SK-N-SH (cell line): ENCODE measurements at places on chromosomes 7 and 10.

DNA sequence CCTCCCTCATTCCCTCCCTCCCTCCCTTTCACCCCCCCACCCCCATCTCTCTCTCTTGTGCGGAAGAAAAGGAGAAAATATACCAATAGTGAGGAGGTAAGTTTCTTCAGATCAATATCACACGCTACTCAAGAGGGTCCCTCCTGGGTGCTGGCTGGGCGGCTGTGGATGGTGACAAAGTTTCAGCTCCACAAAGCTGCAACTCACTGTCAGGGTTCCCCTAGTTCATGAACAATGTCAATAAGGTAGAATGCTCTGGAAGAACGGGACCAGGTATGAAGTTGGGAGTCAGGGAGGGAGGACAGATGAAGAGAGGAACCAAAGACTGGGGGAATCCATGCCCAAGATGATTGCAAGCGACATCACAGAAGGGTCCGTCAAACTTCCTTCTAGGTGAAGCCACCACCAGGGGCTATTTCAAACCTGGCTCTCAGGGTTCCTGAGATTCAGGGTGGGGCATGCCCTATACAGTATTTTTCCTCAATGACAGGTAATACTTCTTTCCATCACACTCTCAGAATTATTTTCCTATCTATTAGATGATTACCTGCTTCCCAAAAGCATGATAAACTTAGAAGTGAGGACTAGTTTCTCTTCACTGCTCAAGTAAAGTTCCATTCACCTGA lies 1.4 kb upstream of the PDE1C start:
- DNase-seq: no peak
- no peaks in the 10 kb centered on the region for H3K36me3 ChIP-seq
- peak overlapping the region; percentile 16; the same call in 1 of the 2 replicates for H3K4me3 ChIP-seq
- H3K27ac ChIP-seq: no peak overlapping the region

DNA sequence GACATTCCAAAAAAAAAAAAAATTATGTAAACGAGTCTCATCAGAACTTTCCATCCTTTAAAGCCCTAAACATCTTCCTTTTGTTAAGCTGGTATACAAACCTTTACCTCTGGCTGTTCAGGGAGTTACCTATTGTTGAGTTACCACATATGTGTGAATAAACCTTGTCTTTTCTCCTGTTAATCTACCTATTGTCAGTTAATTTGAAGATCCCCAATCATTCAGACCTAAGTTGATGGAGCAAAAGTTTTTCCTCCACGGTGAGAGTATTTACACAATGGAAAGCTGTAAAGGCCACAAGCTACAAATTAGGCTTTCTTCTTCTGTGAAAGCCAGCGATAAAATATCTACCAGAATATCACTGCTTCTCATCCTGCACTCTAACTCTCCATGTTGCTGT lies 80.3 kb downstream of the SKAP2 start:
- no peak overlapping the region for H3K4me3 ChIP-seq
- H3K27me3 ChIP-seq: no peaks in the 10 kb centered on the region
- H3K36me3 ChIP-seq: no peaks in the 10 kb centered on the region
- no peak overlapping the region for H3K27ac ChIP-seq
- no peak for DNase-seq
- H3K4me1 ChIP-seq: no peaks in the 10 kb centered on the region

- no peak overlapping the region for H3K4me3 ChIP-seq
- H3K4me1 ChIP-seq: peaks cover 3% of the 10 kb centered on the region; the same call in 1 of the 2 replicates
- DNase-seq: no peak
- H3K36me3 ChIP-seq: no peaks in the 10 kb centered on the region
Measured at GRCh38 chr10:74643596-74643975, 182.8 kb upstream of the KAT6B start.

- H3K4me3 ChIP-seq: no peak overlapping the region
- H3K27me3 ChIP-seq: no peaks in the 10 kb centered on the region
- no peaks in the 10 kb centered on the region for H3K4me1 ChIP-seq
- no peaks in the 10 kb centered on the region for H3K36me3 ChIP-seq
- H3K27ac ChIP-seq: no peak overlapping the region
Measured at GRCh38 chr7:71096351-71096750, 35.6 kb upstream of the GALNT17 start.

DNA sequence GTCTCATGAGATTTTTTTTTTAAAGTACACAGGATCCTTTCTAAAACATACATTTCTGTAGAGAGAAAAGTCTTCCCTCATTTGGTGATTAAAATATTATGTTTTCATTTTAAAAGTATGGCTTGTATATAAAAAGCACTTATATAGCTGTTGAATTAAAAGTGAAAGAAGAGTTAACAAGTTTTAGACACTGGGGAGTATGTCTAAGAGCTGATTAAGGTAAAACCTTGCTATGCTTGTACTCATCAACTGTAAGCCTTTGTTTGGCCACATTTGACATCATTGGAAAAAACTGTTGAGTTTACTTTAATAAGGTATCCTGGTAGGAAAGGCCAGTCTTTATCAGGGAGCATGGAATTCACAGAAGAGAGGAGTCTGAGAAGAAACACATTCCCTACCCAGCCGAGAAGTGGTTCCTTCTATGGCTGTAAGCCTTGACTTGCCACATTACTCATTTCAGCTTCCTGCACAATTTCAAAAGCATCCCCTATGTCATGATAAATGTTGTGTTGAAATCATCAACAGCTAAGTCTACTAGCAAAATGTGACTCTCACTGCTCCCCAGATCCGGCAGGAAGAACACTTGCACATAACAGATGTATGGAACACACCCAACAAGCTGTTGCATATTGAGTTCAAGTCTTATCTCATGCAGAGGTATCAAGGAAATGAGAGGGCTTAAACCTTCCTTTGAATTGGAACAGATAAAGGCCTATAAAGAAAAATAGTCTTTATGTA lies 171.8 kb upstream of the CDK1 start:
- DNase-seq: no peak
- H3K27me3 ChIP-seq: no peaks in the 10 kb centered on the region
- H3K27ac ChIP-seq: no peak overlapping the region
- H3K4me3 ChIP-seq: no peak overlapping the region

DNA sequence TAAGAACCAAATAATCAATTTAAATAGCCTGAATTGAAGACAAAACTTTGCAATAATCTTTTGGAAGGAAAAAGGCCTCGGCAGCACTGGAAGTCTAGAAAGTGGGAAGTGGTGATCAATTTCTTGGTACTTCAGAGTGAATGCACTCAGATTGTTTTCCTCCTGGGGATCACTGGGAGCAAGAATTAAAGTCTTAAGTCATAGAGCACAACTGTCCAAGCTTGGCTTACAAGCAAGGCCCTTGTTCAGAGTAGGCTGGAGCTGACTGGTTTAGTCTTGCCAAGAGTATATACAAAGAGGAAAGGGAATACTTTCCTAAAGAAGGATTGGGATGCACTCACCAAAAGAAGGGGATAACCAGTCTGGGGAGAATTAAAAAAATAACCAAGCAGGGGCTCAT lies 637.1 kb downstream of the CCSER2 start:
- no peak for DNase-seq
- H3K27ac ChIP-seq: no peak overlapping the region
- H3K36me3 ChIP-seq: no peaks in the 10 kb centered on the region
- H3K4me1 ChIP-seq: no peaks in the 10 kb centered on the region
- no peak overlapping the region for H3K4me3 ChIP-seq
